Type B pancreatic cell (in vitro differentiated cells): ENCODE measurements at places on chromosomes 5 and 9. TPM values are rescaled to one million over a fixed set of nuclear protein-coding genes. Genes with fewer than 3 reads are reported as not detected.
A peak's percentile ranks its signal among the peaks of the same experiment; 100 is the strongest.

DNA sequence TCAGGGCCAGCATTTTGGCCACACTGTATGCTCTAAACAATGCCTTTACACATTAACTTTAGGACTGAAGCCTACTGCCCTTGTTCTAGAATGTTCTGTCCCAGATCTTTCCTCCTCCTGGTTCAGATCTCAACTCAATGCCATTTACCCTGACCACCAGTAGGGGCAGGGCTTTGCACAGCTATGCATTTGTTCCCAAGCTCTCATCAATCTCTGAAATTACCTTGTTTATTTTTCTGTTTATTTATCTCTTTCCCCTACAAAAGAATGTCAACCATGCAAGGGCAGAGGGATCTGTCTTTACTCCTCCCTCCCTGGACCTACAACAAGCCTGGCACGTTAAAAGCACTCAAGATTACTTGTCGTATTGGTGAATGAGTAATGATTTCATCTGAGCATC, 612.9 kb downstream of the BNC2 start:
- no peak for DNase-seq

- no peak for DNase-seq
Observed at GRCh38 chr5:2284678-2285077, 402.0 kb upstream of the IRX4 start.

The DIPK1B gene
- 40.8 and 48.7 TPM in 2 replicates for total RNA-seq

- DNase-seq = no peak
Observed at GRCh38 chr9:130607640-130608420, 28.5 kb downstream of the FUBP3 start.

The GLRA1 gene
- 0.39 and 0.79 TPM in 2 replicates for total RNA-seq

The COL15A1 gene
- 0.12 and 0.68 TPM in 2 replicates for total RNA-seq

The STKLD1 gene
- 1.00 and 3.9 TPM in 2 replicates for total RNA-seq

The C1QTNF2 gene
- total RNA-seq = 0.21 and 0.31 TPM in 2 replicates

DNA sequence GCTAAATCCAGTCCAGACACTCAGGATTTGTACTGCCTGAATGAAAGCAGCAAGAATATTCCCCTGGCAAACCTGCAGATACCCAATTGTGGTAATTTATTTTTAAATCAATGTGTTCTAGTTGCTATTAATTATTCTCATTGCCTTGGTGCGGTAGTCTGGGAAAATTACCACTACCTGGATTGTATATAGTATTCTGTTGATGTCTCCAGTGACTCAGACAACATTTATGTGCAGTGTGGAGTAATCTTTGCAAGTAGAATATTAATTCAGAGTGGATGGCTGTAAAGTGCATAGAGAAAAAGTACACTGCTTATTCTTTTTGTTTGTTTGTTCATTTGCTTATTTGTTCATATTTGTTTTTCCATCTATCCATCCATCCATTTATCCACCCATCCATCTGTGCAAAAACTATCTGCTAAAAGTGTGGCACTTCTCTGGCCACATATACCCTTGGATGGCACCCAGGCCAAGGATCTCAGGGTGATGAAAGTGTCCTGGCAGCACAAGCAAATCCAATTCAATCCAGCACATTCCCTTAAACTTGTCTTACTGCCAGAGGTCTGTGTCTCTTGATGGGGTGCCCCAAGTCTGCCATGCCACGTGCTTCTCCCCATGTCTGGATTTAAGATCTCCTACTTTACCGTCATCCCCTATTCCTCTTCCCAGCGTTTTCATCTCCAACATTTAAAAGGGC, 41.3 kb downstream of the NTRK2 start:
- no peak for DNase-seq

GRCh38 chr5:141874262-141874964, 3.8 kb downstream of the PCDH1 start:
- peak; percentile 60 for DNase-seq

DNA sequence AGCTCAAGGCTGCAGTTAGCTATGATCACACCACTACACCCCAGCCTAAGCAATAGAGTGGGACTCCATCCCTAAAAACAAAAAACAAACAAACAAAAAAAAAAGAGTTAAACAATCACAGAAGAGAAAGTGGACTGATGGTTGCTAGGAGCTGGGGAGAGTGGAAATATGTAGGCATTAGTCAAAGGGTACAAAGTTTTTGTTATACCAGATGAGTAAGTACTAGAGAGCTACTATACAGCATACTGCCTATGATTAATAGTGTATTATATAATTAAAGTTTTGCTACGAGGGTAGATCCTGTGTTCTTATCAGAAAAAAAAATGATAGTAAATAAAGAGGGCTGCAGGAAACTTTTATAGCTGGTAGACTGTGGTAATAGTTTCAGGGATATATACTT, 538.6 kb downstream of the ELAVL2 start:
- no peak for DNase-seq

The AQP3 gene
- 33.1 and 67.0 TPM in 2 replicates for total RNA-seq

DNA sequence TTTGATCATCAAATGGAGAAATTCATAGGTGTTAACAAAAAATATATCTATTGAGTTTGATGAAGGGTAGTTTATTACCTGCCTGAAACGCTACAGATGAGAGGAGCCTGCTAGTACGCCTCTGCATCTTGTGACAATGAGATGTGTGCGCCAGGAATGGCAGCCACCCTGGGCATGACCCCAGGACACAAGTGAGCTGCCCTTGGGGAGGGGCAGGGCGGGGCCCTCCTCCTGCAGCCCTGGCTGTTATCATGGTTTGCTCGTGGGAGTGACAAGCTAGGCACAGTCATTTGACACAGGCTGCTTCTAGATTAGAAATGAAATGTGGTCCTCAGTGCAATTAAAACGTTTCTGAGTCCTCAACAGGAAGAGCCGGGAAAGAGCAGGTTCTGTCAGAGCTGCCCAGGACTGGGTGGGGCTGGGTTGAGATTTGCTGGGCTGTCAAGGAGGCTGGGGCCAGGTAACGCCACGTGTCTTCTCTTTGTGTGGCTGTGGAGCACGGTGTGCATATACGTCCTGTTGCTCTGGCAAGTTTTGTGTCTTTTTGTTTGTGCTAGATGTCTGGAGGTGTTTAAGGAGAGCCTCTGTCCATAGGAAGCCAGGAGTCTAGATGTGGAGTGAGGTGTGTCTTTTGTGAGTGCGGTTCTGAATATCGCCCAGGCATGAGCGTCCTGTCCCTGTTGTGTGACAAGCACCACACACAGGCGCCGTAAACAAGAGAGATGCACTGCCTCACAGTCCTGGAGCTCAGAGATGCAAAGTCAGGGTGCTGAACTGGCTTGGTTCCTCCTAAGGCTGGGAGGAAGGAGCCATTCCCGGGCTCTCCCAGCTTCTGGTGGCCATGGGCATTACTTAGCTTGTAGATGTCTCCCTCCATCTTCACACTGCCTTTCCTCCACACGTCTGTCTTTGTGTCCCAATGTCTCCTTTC, 129.0 kb upstream of the IRX4 start:
- no peak for DNase-seq

The RC3H2 gene
- total RNA-seq = 57.7 TPM in 2 replicates

GRCh38 chr5:76401801-76402250, 1.3 kb upstream of the IQGAP2 start:
- no peak for DNase-seq

DNA sequence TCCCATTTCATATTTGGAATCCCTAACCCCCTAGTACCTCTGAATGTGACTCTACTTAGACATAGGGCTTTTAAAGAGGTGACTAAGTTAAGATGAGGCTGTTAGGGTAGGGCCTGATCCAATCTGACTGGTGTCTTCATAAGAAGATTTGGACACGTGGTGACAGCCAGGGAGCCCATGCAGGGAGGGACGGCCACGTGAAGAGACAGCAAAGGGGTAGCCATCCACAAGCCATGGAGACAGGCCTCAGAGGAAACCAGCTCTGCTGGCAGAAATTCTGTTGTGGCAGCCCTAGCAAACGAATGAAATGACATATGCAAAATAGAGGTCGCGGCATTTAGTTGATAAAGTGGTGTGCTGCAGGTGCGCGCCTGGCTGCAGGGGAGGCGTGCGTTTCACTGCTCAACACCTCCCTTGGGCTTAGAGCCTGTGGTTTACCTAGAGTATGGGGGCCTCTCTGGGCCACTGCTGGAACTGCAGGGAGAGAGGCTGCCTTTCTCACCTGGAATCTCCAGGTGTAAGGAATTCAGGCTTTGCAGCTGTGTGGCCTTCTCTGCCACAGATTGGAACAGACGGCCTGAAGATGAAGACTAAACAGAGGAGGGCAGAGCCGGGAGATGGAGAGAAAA, 7.1 kb upstream of the AFAP1L1 start:
- DNase-seq = no peak

DNA sequence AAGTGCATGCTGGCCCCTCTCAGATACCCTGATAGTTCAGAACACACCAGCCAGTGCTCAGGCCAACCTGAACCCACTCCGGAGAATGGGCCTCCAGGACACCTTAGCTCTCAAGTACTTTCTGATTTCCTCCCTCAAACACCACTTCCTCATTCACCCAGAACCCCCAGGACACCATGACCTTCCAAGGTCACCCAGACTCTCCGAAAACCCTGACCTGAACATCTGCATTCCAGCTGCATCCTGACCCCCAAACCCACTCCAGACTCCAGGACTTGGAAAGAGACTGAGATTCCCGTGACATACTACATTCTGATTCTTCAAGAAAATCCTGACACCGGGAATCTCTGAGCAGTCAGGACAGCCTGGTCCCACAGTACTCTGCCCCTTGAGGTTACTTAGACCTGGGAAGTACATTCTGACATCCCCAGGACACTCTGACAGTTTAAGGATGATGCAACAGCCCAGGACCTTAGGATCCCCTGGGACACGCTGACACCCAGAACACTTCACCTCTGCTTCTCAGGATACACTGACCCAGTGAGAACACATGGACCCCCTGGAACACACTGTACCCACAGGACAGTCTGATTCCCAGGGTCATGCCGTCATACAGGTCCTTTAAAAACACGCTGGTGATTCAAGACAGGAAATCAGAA, 747 bp upstream of the PROP1 start:
- no peak for DNase-seq

The SH2D3C gene
- 1.6 and 7.1 TPM in 2 replicates for total RNA-seq

GRCh38 chr5:67561151-67561932, 364.7 kb upstream of the CD180 start:
- no peak for DNase-seq

DNA sequence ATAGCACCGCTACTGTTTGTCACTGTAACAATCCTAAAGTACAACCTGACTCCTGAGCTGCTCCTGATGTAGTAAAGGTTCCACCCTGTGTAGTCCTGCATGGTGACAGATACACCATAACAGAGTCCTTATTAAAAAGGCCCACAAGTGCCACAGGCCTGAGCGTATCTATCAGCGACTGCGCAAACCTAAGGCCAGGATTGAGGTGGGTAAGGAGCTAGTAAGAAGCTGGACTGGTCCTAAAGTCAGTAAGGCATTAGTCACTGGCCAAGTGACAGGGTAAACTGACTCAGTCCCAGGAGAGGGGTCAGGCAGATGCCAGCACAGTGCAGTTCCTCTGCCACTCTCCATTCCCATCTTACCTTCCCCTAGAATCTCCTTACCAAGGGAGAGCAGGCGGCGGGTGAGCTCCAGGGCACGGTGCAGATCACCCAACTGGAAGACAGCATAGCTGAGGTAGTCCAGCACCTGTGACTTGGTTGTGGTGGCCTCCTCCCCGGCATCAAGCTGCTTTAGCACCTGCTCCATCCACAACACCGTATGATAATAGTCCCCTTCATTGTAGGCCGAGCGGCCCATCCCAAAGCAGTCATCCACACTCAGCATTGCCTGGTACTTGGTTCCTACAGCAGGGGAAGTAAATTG, 17.6 kb downstream of the P4HA2 start:
- DNase-seq = no peak

DNA sequence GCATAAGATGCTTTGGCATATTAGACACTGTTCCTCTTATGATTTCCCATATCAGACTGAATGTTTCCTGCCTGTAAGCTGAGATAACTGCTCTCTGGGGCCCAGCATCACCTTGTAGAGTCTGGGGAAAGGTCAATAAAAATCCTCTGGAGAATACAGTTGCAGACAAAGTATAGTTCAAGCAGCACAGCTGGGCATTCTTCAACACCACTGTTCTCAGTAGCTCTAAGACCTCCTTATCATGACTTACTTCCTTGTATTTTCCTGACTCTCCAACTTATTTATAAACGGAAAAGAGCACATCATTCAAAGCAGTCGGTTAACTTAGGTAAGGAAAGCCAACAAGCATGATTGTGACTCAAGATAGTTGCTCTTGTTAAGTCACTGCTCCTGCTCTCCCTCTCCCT, 208.7 kb upstream of the RASEF start:
- DNase-seq = no peak

DNA sequence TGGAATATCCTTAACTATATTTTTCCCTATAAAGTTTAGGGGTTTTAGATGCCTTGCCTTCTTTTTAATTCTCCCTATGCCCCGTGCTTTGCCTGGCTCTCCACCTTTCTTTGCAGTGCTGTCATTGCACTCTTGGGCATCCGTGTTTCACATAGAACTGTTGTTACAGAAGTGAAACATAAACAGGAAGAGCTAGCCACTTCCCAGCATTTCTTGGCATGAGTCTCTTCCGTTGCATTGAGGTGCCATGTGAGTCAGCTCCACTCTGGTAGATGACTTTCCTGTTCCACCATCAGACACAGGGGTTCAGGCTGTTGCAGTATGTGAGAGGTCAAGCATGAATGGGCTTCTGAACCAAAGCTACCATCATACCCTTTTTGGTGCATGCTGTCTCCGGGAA, 73.4 kb downstream of the ANGPTL2 start:
- peak; percentile 27 for DNase-seq

DNA sequence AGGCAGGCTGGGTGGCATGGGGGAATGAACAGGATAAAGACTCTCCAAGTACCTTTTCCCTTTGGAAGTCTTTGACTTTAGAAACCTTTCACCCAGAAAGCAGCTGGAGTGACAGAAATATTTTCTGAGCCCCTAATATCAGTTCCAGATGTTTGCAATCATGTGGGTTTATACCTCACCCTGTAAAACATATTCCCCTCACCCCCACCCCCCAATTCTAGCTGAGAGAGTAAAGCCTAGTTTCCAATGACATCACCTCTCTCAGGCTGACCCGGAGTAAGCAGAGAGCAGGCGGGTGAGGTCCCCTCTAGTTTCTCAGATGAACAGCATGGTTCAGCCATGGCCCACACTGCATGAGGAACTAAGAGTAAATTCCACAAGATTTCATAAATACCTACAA, 82.9 kb upstream of the TRIM32 start:
- no peak for DNase-seq

- DNase-seq = no peak
Observed at GRCh38 chr5:41764650-41765049, 105.6 kb downstream of the OXCT1 start.

DNA sequence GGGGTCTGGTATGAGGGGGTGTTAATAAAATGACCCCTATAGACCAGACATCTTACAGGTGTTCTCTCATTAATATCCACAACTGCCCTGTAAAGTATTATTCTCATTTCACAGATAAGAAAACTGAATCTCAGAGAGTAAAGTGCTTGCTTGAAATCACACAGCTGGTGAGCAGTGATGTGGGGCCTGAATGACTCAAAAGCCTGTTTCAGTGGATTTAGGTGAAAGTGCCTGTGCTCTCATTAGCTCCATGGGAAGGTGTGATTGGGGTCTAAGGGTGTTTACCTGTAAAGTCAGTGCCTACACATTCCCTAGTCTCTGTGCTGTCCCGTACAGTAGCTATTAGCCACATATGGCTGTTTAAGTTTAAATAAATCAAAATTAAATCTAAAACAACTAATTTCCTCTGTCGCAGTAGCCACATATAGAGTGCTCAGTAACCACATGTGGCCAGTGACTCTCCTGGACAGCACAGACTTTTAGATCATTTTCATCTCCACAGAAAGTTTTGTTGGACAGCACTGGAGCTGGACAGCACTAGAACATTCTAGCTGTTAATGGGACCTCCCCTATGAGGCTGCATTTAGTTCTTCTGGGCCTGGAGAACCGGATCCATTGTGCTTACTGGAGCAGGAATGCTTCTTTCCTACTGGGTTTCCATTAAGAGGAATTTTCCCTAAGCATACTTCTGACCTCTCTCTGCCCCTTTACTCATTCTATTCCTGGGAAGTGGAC, 52.5 kb upstream of the SEMA6A start:
- no peak for DNase-seq

- DNase-seq = no peak
Observed at GRCh38 chr9:84146893-84147710, 166.5 kb downstream of the RMI1 start.
